Right kidney (tissue), 9 donors: ENCODE measurements at places on chromosomes 11 and 22.

GRCh38 chr22:40189997-40190396 is 12.3 kb downstream of the TNRC6B start:
- no peak for DNase-seq

DNA sequence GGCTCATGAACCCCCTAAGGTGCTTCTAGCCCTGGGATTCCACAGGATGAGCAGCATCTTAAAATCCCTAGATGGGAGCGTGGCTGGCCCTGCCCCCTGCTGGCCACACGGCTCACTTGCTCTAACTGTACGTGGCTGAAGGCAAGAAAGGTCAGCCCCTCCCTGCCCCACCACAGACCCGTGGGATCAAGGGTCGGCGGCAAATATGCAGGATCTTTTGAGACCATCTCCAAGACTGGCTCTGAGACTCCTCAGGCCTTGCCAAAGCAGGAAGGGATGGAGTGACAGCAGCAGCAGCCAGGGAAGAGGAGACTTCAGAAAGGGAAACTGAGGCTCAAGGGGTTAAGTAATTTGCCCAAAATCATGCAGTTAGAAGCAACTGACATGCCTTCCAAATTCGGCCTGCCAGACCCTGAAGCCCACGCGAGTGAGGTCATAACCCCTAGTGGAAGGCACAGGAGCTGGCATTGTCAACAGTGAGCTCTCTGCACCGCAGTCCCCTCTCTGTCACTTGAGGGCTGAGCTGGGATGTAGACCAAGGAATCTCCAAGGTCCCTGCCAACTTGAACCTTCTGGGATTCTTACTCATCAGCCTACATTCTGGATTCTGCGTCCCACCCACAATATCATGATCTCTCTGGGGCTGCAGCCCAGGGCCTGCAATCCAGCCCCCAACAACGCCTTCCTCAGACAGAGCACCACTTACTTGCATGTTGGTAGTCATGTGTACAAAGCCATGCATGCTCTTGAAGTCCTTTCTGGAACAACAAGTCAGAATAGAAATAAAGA is 31.4 kb downstream of the CREB3L1 start:
- DNase-seq: no peak

- DNase-seq: no peak
Observed at GRCh38 chr11:32829157-32829679, 509 bp upstream of the PRRG4 start.

GRCh38 chr11:107756553-107756952 is 44.7 kb upstream of the SLN start:
- DNase-seq: no peak

DNA sequence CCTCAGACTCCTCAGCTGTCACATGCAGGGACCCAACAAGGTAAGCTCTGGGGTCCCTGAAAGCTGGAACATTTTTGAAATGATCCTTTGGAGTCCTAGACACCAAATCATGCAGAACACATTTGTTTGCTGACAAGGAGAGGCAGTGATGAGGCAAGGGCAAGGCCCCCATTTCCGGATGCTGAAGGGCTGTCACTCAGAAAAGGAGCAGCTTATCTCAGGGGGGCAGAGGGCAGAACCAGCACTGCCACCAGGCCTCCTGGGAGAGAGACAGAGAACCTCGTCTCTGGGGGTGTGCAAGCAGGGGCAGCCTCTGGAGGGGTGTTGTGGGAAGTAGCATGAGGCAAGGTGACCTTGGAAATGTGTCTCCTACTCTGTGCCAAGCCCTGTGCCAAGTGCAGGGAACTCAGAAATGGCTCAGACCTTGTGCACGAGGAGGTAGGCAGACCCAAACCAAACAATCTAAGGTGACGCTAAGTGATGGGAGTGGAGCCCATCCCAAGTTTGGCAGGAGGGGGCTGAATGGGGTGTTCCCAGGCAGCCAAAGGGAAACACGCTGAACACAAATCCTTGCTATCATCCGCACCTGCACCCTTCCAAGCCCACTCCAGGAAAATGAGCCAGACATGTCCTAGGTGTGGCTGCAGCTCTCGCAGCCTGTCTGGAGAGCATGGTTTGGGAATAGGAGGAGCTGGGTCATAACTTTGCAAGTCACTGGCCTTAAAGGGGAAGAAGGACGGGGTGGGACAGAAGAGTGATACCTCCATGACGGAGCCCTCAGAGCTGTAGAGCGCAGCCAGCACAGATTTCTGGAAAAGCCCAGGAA is 94.2 kb downstream of the PDE2A start:
- no peak for DNase-seq

DNA sequence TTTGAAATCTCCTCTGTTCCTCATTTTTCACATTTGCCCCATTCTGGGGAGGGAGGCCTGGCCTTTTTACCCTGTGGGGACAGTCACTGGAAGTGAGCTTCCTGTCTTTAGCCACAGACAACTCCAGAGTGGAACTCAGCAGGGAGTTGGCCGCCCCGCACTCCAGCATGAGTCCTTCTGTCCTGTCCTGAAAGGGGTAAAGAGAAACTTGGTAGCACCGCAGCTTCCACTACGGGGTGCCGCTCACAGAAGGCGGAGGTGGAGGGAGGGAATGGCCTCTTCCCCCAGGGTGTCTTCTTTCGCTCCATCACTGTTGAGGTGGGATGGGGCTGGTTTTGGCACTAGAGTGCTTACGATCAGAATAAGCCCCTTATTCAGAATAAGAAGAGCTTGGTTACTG is 132.2 kb downstream of the ST3GAL4 start:
- DNase-seq: no peak
